ENCODE measurements at places on chromosomes 11 and 22.
A peak's percentile ranks its signal among the peaks of the same experiment; 100 is the strongest.

DNA sequence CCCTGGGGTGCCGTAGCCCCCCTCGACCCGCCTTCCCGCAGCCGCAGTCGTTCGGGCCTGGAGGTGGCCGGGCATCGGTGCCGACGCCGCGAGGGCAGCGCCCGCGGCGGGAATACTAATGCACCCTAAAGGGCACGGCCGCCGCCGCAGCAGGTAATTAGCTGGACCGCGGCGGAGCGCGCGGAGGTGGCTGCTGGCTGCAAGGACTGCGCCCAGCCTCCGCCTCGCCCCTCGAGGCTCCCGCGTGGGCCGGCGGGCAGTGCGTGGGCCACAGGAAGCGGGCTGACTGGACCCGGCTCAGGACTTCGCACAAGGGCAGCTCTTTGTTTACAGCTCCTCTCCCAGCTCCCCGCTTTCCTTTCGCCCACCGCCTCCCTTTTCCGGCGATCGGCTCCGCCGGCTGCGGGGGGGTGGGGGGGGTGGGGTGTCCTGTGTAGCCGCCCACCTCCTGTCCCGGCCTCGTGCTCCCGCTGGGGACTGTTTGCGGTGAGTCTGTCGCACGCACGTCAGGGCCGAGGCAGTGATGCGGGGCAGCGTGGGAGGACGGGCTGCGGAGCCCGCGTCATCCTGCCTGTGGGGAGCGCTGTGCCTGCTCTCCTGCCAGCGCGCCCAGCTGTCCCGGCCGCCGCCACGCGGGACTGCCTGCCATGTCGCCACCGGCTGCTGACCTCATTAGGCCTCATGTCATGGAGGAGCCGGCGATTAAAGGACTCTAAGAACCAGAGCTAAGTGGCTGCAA is 53.2 kb downstream of the GRIK4 start:
- DNase-seq: peak; percentile 52

DNA sequence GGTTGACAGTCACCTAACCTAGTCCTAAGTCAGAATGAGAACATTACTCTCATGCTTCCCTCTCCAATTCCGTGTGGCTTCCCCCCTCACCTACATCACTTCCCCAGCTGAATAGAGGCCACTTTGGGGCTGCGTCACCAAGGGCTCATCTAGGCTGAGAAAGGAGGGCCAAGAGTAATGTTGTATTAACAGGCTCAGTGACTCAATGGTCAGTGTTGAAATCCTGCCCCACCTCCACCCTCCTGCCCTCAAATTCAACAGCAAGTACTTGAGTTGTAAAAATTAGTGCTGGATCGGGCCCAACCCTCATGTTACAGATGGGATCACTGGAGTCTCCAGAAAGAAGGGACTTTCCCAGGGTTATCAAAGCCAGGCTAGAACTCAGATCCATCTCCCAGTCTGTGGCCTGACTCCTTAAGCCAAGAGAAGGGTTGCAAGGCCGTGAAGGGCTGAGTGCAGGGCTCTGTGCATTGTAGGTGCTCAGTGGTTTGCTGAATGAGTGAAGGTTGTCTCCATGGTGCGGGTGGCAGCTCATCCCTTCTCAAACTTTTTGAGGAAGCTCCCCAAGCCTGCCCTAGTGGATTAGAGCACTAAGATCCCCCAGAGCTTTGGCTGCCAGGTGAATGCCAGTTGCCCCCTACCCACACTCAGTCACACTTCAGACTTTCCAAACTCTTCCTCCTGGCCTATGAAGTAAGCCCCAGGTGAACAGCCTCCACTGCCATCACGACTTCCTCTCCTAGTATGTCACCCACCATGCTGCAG is 3.2 kb downstream of the DGAT2 start:
- DNase-seq: peak; percentile 79

DNA sequence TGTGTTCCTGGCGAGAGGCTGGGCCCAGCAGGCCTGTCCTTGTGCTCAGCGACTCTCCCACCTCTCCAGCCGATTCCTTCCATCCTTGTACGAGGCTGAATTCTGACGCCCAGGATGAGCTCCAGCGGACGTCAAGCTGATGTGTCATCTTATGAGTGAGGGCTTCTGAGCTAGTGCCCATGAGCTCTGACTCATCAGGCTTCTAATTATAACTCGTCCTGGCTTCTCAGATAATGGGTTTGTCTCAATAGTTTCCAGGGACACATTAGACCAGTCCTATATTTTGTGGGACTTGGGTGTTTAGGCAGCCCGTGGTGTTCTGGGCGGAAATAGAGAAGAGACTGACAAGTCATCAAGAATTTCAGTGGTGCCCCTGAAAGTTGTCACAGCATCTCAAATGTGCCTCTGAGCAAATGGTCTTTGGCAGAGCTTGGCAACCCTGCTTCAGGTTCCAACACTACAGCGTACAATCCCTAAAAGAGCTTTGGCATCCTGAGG is 108.2 kb upstream of the CD44 start:
- peak; percentile 98 for DNase-seq

DNA sequence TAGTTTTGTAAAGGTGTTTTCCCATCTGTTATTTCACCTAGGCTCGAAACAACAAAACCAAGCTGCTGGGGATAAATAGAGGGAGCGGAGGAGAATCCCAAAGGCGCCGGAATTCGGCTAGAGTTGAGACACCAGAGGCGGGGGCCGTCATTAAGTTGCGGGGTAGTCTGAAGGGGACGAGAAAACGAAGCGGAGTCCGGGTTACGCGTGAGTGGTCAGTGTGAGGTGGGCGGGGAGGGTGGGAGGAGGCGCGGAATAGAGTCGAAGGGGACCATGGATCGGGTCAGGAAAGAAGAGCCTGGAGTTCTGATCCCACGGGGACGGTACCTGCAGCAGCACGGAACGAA is 361 bp downstream of the SRPRA start:
- DNase-seq: no peak

- DNase-seq: peak; percentile 93
Measured at GRCh38 chr11:762421-763072, 14.7 kb downstream of the GATD1 start.

GRCh38 chr11:113311536-113311935 is 2.8 kb upstream of the TTC12 start:
- peak; percentile 16 for DNase-seq

GRCh38 chr11:63775191-63775590 is 6.6 kb upstream of the ZFTA start:
- no peak for DNase-seq

DNA sequence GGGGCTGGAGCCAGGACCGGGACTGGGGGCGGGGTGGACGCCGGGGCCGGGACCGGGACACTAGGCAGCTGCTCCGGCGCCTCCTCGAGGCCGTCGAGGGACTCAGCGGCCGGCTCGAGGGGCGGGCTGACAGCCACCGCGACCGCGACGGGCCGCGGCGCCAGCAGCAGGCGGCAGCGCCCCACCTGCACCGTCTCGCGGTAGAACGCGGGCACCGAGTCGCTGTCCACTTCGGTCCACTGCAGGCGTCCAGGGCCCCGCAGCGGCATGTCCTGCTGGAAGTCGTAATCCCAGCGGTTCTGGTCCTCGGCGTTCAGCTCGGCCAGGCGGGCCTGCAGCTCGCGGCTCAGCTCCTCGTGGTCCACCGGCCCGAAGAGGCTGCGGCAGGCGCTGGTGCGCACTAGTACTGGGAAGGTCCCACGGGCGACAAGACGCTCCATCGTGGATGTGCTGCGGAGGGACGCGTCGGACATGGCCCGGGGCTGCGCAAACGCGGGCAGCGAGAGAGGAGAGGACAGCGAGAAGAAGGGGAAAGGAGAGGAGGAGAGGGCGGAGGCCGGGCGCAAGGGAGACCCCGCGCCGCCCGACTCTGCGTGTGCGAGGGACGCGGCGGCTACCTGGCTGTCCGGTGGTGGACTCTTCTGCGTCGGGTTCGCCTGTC is 428 bp downstream of the CDKN1C start:
- peak; percentile 25 for DNase-seq

DNA sequence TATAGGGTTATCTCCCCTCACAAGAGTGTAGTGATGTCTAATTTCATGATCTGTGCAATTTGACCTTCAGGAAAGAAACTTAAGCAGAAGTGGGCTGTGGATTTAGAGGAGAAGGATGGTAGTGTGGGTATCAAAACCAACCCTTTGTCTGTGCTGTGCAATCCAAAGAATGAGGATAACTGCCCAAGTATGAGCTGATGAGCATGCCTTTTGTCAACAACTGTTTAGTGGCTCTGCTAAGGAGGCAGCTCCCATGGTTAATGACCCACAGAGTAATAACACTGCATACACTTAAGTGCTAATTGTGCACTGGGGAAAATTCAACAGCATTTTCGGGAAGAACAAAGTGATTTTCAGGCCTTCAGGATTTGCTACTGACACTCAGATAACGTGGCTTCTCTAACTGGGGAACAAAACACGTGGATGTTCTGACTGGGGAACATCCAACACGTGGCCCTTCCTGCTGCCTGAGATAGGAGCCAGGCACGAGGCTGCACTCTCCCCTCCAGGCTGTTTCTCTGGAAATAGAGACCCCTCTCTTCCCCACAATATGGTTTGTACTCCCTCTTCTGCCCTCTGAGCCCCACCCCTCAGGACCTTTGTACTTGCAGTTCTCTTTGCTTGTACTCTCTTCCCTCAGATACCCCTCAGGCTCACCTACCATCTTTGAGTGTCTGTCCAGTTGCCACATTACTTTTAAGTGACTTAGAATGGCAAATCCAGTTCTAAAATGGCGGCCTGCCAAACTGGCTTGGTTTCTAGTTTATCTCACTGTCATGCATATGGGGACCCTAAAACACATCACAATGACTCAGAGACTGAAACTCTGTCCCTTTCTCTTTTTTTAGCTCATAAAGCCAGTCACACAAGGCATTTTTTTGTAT is 234.9 kb upstream of the POU2AF2 start:
- no peak for DNase-seq

- no peak for DNase-seq
Measured at GRCh38 chr22:17194213-17194612, 25.0 kb downstream of the ADA2 start.

DNA sequence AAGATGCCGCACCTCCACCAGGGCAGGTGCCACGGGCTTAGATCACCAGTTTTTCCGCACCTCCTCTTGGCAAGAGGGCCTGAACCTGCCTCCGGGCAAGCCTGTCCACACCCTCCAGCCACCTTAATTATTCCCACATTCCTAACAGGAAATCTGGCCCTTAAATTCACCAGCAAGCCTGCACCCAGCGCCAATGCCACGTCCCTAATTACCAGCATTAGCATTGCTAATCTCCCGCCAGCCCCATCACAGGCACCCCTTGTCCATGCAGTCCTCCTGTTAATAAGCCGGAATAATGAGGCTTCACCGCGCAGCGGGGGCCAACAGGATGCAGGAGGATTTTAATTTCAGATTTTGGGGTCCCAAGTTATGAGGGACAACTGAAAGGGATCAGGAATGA is 69.7 kb downstream of the PHF21B start:
- DNase-seq: no peak

DNA sequence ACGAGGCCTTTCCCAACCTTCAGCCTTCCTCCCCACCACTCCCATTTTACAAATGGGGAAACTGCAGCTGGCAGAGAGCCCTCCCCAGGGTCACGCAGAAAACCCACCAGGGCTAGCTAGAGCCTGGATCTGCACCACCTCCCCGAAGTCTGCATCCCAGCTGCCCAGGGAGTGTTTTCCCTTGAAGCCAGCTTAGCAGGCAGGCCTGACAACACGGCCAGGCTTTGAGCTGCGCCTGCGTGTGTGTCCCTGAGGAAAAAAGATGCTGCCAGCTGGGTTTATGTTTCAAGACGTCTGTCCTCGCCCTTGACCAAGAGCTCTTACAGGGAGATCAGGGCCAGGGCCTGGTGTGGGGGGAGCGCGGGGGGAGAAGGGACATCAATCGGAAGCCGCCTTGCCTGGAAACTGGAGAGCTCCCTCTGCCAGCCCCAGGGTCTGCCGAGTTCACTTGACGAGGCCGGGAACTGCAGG is 20.3 kb downstream of the WNT11 start:
- DNase-seq: no peak

DNA sequence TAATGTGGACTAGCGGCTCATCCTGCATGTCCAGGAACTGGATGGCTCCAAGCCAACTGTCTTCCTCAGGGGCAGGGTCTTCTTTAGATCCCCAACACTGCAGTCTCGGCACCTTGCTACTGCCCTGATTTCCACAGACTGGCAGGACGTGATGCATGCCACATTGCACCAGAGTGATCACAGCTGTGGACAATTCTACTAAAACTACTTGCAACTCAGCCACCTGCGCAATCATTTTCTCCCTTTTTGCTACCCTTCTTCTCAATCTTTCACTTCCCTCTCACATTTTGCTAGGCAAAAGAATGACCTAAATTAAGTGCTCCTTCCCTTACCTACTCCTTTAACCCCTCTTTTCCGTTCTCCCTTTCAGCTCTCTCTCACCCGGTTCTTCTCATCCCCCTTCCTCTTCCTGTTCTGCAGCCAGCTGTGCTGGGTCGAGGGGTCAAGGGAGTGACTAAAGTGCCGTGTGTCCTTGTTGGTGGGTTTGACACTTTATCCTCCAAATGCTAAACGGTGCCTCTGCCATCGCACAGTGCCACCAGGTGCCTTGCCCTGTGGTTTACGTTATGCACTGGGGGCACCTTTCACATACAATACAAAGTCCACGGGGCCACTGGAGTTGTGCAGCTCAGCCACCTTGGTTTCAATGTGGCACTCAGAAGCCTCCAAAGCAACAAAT is 11.5 kb upstream of the PEX26 start:
- DNase-seq: no peak

DNA sequence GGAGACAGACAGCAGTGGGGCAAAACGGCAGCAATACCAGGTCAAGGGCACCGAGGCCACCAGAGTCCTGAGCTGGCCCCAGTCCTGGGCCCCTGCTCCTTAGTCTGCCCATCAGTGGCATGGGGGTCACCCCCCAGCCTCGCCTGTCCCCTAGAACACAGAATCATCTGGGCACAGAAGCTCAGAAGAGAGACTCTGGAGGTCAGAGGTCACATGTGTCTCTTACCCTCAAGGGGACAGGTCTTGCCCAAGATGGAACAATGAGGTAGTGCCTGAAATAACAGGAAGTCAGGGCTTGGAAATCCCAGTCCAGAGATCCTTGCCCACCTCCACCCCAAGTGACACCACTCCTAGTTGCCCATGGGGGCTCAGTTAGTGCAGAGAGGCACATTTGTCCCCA is 20.6 kb downstream of the PDE2A start:
- no peak for DNase-seq

- DNase-seq: no peak
Measured at GRCh38 chr11:8477151-8477550, 116.9 kb downstream of the STK33 start.

DNA sequence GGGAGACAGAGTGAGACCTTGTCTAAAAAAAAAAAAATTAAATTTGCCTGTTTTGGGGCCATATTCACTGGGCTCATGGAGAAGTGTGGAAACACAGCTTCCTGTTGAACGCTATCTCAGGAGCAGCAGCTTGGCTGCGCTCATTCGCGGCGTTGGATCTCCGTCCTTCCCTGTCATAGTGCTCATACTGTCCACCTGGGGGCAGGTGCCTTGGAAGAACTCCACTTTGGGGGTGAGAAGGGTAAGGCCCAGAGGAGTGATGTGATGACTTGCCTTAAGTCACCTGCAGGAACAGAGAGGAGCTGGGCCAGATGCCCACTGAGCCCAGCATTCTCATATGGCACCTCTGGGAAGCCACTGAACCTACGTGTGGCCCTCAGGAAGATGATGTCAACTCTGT is 82.8 kb downstream of the CABIN1 start:
- no peak for DNase-seq

GRCh38 chr11:18063125-18063524 is 17.1 kb upstream of the TPH1 start:
- no peak for DNase-seq

Data from cardiac fibroblast (primary cell).